ENCODE measurements at places on chromosomes 7 and 10. TPM values are rescaled to one million over a fixed set of nuclear protein-coding genes. Genes with fewer than 3 reads are reported as not detected.
A peak's percentile ranks its signal among the peaks of the same experiment; 100 is the strongest.

SLIT1 gene
- total RNA-seq: 0.42 TPM

- no peaks in the 10 kb centered on the region for H3K27me3 ChIP-seq
- no peak overlapping the region for H3K27ac ChIP-seq
- H3K4me3 ChIP-seq: no peak overlapping the region
- H3K4me1 ChIP-seq: no peaks in the 10 kb centered on the region
- DNase-seq: no peak
- no peaks in the 10 kb centered on the region for H3K36me3 ChIP-seq
These were observed 401.0 kb upstream of the NRP1 start for GRCh38 chr10:33735464-33735923.

GRCh38 chr7:100400656-100401055, 27.4 kb downstream of the PILRA start:
- H3K27me3 ChIP-seq: no peaks in the 10 kb centered on the region
- no peaks in the 10 kb centered on the region for H3K4me1 ChIP-seq
- no peaks in the 10 kb centered on the region for H3K36me3 ChIP-seq
- peak; percentile 21 for DNase-seq
- no peak overlapping the region for H3K4me3 ChIP-seq

- H3K4me1 ChIP-seq: no peaks in the 10 kb centered on the region
- H3K36me3 ChIP-seq: no peaks in the 10 kb centered on the region
- no peak for DNase-seq
- H3K27me3 ChIP-seq: no peaks in the 10 kb centered on the region
- no peak overlapping the region for H3K27ac ChIP-seq
- H3K4me3 ChIP-seq: no peak overlapping the region
These were observed 6.0 kb downstream of the PTPRZ1 start for GRCh38 chr7:121878918-121879464.

GRCh38 chr7:128366986-128367385, 5.5 kb upstream of the PRRT4 start:
- no peak overlapping the region for H3K4me3 ChIP-seq
- no peak overlapping the region for H3K27ac ChIP-seq
- no peaks in the 10 kb centered on the region for H3K36me3 ChIP-seq
- H3K27me3 ChIP-seq: peaks cover 11% of the 10 kb centered on the region
- no peak for DNase-seq

MCU gene
- 26.8 TPM for total RNA-seq

DNA sequence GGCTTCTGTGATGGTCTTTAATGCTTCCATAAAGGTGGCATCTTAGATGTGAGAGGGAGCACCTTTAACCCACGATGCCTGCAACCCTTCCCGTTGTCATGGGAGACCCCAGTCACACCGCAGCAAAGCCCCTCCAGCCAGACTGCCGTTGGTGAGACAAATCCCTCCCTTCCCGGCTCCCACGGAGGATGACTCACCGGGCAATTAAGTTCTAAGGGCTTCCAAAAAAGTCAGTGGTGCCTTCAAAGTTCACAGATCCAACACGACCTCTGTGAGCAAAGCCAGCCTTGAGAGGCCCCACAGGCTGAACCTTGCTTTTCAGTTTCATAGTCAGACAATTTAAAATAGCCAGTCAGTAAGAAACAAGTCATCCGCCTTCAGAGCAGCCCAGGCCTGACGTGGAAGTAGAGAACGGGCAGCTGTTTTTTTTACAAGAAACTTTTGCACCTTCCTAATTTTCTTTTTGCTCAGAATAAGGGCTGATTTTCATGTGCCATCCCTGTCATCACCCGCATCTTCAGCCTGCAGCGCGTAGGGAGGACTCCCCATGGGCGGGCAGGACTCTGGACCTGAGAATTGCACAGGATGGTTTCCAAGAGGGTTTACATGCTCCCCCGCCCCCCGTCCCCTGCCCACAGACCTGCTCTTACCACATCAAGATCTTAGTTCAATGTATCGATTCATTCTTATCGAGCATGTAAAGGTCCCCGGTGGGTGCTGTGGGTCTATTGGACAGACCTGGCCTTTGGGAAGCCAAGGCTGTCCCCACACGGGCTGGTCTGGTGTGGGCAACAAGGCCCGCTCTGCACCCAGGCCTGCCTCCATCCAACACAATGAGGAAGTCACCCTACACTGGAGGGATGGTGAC, 333.9 kb downstream of the DNAJB6 start:
- H3K27me3 ChIP-seq: no peaks in the 10 kb centered on the region
- H3K4me1 ChIP-seq: peaks cover 16% of the 10 kb centered on the region
- no peak overlapping the region for H3K4me3 ChIP-seq
- DNase-seq: no peak

TACR2 gene
- total RNA-seq: not detected

- peak; percentile 33 for DNase-seq
- no peaks in the 10 kb centered on the region for H3K36me3 ChIP-seq
- H3K4me1 ChIP-seq: no peaks in the 10 kb centered on the region
- H3K27ac ChIP-seq: no peak overlapping the region
These were observed 256.7 kb downstream of the AGMO start for GRCh38 chr7:15305002-15305600.

DNA sequence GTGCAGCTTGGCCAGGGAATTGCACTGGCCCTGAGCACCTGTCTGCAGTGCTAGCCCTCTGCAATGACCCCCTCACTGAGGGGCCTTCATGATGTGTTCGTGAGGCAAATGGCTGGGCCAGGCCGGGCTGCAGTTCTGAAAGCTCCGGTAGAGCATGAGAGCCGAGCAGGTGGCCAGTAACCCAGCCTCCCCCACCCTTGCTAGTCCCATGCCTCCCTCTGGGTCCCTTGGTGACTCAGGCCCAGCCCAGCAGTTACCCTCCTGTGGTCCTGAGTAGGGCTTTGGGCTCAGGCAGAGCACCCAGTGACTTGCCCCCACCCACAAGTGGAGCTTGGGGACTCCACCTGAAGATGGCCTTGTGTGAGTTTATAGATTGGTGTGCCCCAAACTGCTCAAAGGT, 16.1 kb upstream of the CSGALNACT2 start:
- DNase-seq: no peak
- H3K36me3 ChIP-seq: no peaks in the 10 kb centered on the region
- H3K27me3 ChIP-seq: no peaks in the 10 kb centered on the region
- H3K4me3 ChIP-seq: no peak overlapping the region
- H3K4me1 ChIP-seq: no peaks in the 10 kb centered on the region

DNA sequence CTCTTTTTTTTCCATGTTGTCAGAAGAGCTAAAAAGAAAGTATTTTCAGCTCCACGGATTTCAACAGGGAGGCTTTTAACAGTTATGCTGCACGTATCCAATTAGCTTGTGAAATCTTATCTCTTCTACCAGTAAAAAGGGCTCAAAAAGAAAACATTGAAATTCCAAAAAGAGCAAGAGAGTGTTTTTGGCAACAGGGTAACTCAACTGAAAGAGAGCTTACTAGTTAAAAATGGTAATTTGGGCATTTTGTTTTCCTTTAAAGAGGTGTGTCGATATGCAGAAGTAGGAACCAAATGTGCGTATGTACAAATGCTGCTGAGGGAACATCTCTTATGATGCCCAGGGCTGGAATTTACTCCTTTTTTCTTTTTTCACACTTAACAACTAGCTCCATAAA, 292.8 kb downstream of the PRKG1 start:
- H3K27ac ChIP-seq: no peak overlapping the region
- no peaks in the 10 kb centered on the region for H3K36me3 ChIP-seq
- H3K4me1 ChIP-seq: no peaks in the 10 kb centered on the region
- H3K27me3 ChIP-seq: peaks cover 16% of the 10 kb centered on the region
- DNase-seq: no peak

Measured in HCT116 (cell line).